Central memory CD8-positive, alpha-beta T cell (primary cell): ENCODE measurements at places on chromosomes 2 and 18.

GRCh38 chr18:70249118-70249517 is 39.7 kb upstream of the SOCS6 start:
- no peak for DNase-seq
- H3K4me3 ChIP-seq, result no peak overlapping the region
- no peaks in the 10 kb centered on the region for H3K27me3 ChIP-seq
- H3K36me3 ChIP-seq, result no peaks in the 10 kb centered on the region

GRCh38 chr2:181037922-181038321 is 57.5 kb downstream of the UBE2E3 start:
- no peak overlapping the region for H3K4me3 ChIP-seq
- no peaks in the 10 kb centered on the region for H3K27me3 ChIP-seq
- no peak overlapping the region for H3K27ac ChIP-seq
- no peak for DNase-seq
- H3K4me1 ChIP-seq, result peaks cover 25% of the 10 kb centered on the region
- H3K36me3 ChIP-seq, result peaks cover 10% of the 10 kb centered on the region

GRCh38 chr2:25078170-25079049 is 36.5 kb downstream of the EFR3B start:
- no peaks in the 10 kb centered on the region for H3K36me3 ChIP-seq
- no peak for DNase-seq
- peaks cover 79% of the 10 kb centered on the region for H3K27me3 ChIP-seq
- no peak overlapping the region for H3K27ac ChIP-seq
- H3K4me1 ChIP-seq, result no peaks in the 10 kb centered on the region
- no peak overlapping the region for H3K4me3 ChIP-seq

GRCh38 chr2:128775217-128775913 is 456.7 kb upstream of the HS6ST1 start:
- peaks cover under 1% of the 10 kb centered on the region for H3K27me3 ChIP-seq
- H3K36me3 ChIP-seq, result no peaks in the 10 kb centered on the region
- H3K4me1 ChIP-seq, result no peaks in the 10 kb centered on the region
- no peak overlapping the region for H3K4me3 ChIP-seq

DNA sequence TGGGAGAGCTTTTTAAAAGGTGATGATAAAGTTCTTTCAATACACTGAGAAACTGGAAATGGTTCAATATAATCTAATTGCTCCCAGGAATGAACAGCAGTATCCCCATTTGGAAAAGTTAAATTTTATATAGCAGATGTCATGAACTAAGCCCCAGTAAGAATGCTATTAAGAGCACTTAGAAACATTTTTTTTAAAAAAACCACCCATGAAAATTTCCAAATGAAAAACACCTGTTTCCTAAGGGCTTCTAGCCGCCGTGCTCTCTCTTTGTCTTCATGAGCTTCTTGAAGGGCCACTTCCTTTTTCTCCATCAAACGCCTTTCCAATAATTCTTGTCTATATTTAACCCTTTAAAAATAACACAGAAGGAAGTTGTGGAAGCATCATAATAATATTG is 77.0 kb downstream of the UPP2 start:
- H3K4me3 ChIP-seq, result no peak overlapping the region
- H3K4me1 ChIP-seq, result no peaks in the 10 kb centered on the region
- no peak overlapping the region for H3K27ac ChIP-seq
- no peak for DNase-seq
- H3K36me3 ChIP-seq, result no peaks in the 10 kb centered on the region

- H3K4me3 ChIP-seq, result no peak overlapping the region
- H3K36me3 ChIP-seq, result peaks cover 2% of the 10 kb centered on the region
- H3K4me1 ChIP-seq, result peaks cover 8% of the 10 kb centered on the region
- DNase-seq, result no peak
- H3K27me3 ChIP-seq, result no peaks in the 10 kb centered on the region
- H3K27ac ChIP-seq, result no peak overlapping the region
Observed at GRCh38 chr2:196967116-196967515, 40.6 kb upstream of the PGAP1 start.
